ENCODE measurements at places on chromosomes 2 and 18. TPM values are rescaled to one million over a fixed set of nuclear protein-coding genes. Genes with fewer than 3 reads are reported as not detected.

DNA sequence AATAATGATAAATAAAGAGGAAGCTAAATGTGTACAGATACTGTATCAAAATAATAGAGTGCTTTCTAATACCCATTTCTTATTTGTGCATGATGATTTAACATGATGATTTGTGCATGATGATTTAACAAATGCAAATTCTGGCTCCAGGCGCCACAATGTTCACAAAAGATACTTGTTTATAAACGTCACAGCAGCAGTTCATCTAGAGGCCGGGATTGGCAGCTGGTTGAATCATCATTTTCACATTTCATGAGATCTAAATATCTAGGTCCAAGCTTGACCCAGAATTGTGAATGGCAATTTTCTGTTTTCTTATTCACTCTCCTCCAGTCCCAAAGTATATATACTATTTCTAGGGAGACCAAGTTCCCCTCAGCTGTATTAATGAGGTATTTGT, 322.0 kb downstream of the SUCLG1 start:
- no peak for DNase-seq
- H3K27me3 ChIP-seq, result no peaks in the 10 kb centered on the region
- H3K36me3 ChIP-seq, result no peaks in the 10 kb centered on the region
- H3K4me3 ChIP-seq, result no peak overlapping the region
- no peak overlapping the region for H3K27ac ChIP-seq
- H3K4me1 ChIP-seq, result no peaks in the 10 kb centered on the region

DNA sequence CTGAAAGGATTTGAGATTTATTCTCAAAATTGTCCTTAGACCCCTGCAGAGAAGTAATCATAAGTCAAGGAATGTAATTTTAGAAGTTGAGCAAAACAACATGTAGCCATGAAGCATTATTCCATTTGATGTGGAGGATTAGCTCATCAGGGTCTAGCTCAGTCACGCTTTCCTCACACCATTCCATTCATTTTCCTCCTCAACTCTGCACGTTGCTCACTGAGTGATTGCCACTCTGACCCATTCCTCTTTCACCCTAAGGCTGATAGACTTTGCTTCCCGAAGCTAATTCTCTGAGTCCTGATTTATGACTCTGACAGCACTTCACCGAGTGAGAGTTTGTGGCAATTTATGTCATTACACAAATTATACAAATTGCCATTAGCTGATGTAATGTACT, 820.6 kb upstream of the PIK3C3 start:
- H3K4me1 ChIP-seq, result no peaks in the 10 kb centered on the region
- no peaks in the 10 kb centered on the region for H3K27me3 ChIP-seq
- DNase-seq, result no peak

The RFTN2 gene
- not detected for total RNA-seq

The IL1RL2 gene
- not detected for total RNA-seq

The ITGAV gene
- 8.2 TPM for total RNA-seq

The ANO7 gene
- total RNA-seq, result 1.1 TPM

The PDE1A gene
- not detected for total RNA-seq
